ENCODE measurements at places on chromosomes 2 and 18.

GRCh38 chr2:112985090-112985489 is 7.3 kb downstream of the IL36G start:
- no peak for DNase-seq

- no peak for DNase-seq
Observed at GRCh38 chr2:21428754-21429153, 305.0 kb downstream of the TDRD15 start.

DNA sequence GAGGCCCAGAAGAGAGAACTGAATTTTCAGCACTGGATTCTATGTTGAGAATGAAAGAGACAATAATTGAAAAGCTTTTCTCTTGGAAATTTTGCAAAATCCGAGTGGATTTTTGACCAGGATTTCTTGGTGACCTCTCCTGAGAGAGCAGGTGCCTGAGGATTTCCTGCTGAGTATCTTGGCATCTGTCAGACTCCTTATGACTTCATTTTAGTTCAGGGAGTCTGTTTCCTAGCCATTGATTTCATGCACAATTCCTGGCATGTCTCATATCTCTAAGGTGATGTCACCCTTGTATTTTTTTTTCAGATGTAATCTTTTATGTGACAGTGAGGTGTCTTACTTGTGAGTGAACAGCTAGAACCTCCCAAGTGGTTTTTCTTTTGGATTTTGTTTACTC is 195.9 kb downstream of the NEDD4L start:
- DNase-seq: no peak

- DNase-seq: no peak
Observed at GRCh38 chr2:23065936-23066335, 319.0 kb upstream of the KLHL29 start.

DNA sequence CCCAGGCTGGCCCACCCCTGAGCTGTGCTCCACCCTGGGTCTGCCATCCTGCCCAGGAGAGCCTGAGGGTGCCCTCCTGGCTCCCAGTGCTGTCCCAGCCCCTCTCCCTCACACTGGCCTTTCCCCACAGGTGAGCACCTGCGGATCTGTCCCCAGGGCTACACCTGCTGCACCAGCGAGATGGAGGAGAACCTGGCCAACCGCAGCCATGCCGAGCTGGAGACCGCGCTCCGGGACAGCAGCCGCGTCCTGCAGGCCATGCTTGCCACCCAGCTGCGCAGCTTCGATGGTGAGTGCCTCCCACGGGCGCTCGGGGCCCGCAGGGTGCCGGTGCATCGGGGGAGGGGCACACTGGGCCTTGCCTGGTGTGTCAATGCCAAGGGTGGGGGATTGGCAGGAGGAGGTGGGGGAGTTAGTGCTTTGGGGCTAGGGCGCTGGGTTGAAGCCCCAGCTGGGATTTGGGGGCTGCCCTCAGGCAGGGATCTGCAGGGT is 23.5 kb downstream of the GPC1 start:
- DNase-seq: no peak

DNA sequence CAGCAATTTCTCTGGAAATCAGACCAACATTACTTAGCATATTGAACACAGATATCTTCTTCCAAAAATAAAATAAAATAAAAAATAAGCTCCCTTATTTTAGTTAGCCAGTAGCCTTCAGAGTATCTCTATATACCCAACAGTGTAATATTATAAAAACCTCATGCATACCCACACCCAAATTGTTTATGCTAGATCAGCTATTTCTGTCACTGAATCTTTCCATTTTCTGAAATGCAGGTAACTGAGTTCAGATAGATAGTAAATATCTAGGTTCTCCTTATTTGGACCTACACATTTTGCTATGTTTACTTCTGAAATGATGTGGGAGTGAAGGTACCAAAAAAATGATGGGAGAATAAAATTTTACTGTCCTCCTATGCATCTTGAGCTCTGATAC is 39.9 kb downstream of the TTC21B start:
- DNase-seq: no peak

GRCh38 chr2:207083361-207084110 is 82.2 kb downstream of the KLF7 start:
- no peak for DNase-seq

DNA sequence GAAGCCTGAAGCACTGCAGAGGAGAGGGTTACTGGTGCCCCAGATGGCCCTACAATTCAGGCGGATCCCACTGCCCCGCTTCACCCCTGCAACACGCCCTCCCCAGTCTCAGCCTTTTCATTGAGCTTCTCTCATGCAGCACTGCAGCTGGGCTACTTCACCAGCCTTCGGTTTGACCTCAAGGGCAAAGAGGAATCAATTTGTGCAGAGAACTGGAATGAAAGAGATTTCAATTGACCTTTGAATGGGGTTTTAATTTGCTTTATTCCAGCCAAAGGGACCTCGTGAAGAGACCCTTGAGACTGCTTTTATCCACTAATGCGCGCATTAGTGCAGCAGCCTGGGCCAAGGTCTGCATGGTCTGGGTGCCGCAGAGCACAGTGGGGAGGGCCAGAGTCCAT is 8.8 kb upstream of the POMC start:
- no peak for DNase-seq

DNA sequence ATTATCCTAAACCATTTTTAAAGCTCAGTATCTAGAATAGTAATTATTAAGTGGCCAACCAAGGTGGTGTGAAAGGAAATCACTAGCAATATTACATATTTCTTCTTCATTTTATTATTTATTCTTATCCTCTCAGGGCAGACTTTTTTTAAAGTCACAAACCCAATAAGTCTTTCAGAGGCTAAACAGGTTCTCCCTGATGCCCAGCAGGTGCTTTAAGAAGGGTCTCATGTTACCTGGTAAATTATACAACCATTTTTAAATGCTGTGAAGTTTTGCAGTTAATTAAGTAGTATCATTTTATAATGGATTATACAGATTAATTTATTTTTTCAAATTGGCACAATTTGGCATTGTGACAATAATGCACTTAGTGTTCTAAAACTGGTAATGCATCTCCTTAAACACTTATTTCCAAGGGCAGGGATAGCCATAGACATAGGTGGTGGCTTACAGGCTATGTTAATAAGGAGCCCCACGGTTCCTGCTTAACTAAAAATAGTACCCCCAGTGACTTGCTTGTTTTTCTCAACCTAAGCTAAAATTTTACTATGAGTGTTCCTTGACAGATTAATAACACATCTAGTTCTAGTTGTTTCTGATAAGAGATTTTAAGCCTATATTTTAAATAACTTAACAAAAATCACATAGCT is 67.0 kb downstream of the PMS1 start:
- no peak for DNase-seq

DNA sequence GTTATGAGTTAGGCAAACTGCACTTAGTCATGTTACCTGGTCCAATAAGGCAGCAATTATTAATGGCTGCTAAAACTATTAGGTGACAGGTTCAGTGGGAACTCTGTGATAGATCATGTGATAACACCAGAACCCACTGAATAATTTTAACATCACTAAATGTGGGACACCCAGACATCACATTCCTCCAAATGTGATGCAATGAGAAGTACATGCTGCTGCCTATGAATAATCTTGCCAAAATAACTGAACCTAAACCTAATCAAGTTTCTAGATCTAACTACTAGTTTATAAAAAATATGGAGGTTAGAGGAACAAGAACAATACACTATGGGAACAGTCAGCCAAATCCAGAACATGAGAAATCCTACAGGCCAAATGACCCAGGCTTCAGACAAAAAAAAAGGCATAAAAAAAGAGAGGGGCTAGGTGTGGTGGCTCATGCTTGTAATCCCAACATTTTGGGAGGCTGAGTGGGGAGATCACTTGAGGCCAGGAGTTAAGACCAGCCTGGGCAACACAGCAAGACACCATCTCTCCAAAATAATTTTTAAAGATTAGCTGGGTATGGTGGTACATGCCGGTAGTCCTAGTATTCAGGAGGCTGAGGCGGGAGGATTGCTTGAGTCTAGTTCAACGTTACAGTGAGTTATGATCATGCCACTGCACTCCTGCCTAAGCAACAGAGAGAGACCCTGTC is 7.0 kb upstream of the ACTR2 start:
- no peak for DNase-seq

Measured in activated T-helper 1 cell treated with anti-CD3 and anti-CD28 coated beads, Interleukin-2, amount 50 U/mL, for 16 hours (primary cell).